NCI-H226 (cell line): ENCODE measurements at places on chromosomes 12 and 14.

DNA sequence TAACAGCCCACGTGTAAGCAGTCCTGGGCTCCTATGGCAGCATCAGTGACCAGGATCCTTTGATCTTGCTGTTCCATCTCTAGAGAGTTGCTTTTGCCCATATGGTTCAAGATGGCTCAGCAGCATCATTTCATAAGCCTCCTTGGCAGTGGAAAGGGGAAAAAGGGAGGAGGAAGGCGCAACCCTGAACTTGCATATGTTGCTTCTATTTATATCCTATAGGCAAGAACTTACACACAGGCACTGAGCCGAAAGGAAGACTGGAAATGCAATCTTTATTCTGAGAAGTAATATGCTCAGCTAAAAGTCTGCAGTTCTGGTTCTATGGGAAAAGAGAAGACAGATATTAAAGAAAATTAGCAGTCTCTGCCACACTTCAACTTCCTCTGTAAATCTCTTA is 167.7 kb upstream of the PLXNC1 start:
- no peak for DNase-seq

DNA sequence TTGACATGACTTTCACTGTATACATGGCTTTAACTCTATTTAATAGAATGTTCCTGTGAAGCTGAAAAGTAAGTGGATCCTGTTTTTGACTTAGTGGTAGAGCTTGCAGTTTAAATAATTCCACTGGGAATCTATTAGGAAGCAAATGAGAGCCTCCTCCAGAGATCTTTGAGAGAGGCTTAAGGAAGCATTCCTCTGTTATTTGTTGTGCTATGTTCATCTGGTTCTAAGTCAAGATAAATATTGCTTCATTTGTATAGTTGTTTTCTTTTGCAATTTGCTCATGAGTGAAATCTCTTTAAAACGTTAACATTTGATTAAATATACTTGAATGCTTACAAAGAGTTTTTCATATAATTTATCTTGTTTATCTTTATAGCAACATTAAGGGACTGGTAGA is 70.4 kb downstream of the TMTC2 start:
- no peak for DNase-seq

- no peak for DNase-seq
These were observed 30.0 kb upstream of the STK38L start for GRCh38 chr12:27213830-27214787.

DNA sequence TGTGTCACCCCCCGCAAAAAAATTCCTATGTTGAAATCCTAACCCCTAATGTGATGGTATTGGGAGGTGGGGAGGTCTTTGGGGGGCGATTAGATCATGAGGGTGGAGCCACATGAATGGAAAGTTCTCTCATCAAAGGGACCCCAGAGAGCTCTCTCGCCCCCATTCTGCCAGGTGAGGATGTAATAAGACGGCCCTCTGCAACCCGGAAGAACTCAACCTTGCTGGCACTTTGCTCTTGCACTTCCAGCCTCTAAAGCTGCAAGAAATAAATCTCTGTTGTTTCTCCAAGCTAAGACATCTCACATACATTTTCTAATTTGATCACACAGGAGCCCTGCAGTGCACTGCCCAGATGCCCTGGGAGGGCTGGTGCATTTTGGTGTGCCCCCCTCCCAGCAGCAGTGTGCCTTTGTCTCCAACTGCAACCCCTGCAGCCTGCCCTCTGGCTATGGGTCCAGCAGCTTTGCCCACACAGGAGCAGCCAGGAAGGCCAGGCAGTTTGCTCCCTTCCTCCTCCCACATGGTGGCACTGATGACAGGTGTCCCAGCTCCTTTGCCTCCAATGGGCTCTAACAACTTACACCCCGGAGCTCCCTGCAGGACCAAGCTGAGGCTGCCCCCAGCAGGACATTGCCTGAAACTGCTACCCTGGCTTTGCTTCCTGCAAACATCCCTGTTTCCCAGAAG is 59.3 kb downstream of the C14orf132 start:
- DNase-seq: peak; percentile 31

GRCh38 chr12:108788076-108788782 is 56.9 kb upstream of the CORO1C start:
- DNase-seq: no peak

- DNase-seq: no peak
These were observed 42.8 kb upstream of the CPSF6 start for GRCh38 chr12:69196302-69197288.

DNA sequence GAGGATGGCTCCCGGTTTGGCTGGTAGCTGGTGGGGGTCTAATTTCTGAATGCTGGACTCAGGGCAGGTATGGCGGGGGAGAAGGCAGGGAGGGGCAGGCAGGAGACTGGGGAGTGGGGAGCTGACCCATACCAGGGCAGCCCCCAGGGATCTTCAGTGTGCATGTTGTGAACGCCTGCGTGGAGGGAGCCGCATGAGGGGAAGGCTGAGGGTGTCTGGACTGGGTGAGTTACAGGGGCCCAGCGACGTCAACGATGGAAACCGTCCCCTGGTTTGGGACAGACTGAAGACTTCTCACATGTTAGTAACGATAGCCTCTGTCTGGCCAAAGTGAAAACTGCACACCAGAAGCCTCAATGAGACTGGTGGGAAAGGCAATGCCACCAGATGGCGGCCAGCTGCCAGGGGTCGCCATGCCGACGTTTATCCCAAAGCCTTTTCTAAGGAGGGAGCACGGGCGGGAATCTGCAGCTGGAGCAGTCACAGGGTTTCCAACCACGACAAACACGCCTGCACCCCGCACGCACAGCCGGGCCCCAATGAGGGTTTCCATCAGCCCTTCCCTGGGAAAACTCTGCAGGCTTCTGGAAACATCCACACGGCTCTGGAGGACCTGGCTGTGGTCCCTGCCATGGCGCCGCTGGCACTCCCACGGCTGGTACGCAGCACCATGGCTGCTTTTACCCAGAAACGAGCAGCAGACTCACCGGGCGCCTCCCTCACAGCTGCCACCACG is 14.0 kb downstream of the PGAM5 start:
- no peak for DNase-seq

GRCh38 chr12:53675701-53676607 is at the start of gene ATP5MC2:
TSS of gene ATP5MC2 (minus strand) at chr12:53676083. CDS start at chr12:53672614, 3,469 bp downstream.
- DNase-seq: peak; percentile 98

DNA sequence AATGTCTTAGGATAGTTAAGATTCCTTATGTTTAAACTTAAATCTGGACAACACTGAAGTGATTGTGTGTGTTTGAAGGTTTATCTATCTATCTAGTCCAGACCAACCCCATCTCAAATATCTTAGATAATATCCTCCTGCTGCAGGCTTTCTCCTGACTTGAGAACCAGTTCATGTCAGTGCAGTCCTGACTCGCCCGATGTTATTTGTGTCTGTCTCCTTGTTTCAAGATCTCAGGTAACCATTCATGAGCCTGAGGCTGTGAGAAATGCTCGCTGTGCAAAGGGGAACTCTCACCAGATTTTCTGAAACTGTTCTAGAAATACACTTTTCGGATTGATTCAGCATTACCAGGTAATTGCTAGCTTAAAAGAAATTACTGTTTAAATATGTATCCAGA is 356.2 kb downstream of the SNAPC1 start:
- no peak for DNase-seq

DNA sequence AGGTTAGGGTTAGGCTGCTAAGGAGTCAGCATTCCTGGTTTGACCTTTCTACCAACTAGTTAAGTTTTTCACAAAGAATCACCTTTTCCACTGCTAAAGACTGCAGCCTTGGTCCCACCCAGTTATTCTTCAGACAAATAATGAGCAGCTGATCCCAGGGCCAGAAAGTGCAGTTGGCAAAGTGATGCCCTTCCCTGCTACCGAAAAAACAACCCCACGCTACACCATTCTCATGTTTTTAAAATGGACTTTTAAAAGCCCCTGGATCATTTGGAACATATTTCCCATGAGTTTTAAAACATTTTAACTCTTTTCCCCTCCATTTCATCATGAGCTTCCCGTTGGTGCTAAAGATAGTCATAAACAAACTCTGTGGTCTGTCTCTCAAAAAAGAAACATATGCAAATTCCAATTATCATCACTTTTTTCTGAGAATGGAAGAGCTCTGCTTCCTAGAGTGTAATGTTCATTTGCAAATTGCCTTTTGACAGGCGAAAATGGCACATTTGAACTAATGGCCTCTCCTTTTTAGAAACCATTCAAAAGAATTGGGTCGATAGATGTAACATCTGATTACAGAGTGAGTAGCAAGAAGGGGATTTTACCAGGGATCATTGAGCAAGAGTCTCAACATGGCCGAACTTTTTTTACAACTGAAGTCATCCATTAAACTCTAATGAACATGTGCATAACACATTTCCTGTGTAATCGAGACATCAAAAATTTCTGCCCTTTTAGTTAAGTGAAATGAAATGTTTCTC is 129.3 kb upstream of the RAP1B start:
- no peak for DNase-seq

DNA sequence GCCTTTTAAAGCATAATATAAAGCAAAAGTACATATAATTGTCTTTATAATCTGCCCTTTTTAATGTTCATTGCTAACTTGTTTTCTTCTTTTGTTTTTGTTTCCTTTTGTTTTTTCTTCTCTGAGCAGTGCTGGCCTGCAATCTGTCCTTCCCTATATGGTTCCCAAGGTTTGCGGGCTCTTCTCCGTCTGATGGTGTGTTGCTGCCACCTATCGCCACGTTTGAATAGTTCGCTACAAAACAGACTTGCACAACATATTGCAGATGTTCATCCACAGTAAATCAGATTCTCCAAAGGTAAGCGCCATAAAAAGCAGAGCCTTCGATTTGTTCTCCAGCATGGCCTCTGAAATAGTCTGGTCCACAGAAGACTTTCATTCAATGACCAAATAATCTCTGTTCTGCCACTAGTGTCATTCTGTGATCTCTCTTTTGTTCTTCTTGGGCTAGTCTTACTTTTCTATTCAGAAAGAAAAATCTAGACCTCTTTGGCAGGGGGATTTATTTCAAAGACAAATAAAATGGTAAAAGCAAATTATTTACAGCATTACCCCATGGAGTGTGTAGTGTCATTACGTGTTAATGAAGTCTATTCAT is 33.5 kb downstream of the C12orf50 start:
- peak; percentile 49 for DNase-seq

DNA sequence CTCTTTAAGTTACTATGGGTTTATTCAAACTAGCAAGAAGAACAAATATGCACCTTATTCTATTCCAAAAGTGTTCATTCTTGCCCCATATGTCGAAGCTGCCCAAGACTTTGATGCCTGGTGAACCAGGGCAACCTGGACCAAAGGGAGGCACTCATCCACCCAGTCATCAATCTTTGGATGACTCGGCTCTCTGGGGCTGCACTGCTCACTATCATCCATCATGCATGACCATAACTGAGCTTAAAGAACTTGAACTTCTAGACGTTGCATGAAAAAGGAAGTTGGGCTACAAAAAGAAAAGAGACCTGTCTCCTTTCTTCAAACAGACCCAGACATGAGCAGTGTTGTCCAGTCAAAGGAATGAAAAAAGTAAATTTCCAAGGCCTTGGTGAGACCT is 1.2 kb downstream of the KRT4 start:
- peak; percentile 49 for DNase-seq

GRCh38 chr12:90871726-90872096 is 83.3 kb downstream of the CCER1 start:
- DNase-seq: no peak

GRCh38 chr14:99554757-99555531 is 49.1 kb downstream of the CCDC85C start:
- DNase-seq: no peak

DNA sequence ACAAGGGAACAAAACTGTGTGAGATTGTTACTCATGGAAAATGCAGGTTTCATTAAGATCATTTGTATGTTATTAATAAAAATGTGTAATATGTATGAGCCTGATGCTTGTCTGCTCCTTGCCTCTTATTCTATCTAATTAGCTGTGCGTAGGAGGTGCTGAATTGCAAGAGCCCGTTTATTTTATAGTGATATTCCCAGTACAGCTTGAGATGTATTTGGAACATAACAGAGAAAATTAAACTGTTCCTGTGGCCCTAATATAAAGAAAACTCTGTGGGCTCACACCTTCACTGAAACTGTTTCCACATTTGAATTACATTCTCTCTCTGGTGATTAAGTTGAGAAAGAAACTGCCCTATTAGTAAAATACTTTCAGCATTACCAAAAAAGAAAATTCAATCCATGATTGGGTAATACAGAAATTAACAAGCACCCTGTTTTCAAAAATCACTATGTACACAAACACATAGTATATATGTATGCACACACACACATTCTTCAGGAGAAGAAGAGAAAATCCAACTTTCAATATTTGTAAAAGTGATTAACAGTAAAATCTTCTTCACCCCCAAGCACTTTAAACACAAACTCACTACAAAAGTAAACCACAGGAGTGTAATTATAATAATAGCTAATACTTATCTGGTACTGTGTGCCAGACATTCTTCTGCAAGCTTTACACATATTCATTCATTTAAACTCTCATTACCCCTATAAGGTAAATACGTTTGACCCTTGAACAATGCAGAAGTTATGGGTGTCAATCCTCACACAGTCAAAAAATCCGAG is 233.2 kb downstream of the PHLDA1 start:
- no peak for DNase-seq

DNA sequence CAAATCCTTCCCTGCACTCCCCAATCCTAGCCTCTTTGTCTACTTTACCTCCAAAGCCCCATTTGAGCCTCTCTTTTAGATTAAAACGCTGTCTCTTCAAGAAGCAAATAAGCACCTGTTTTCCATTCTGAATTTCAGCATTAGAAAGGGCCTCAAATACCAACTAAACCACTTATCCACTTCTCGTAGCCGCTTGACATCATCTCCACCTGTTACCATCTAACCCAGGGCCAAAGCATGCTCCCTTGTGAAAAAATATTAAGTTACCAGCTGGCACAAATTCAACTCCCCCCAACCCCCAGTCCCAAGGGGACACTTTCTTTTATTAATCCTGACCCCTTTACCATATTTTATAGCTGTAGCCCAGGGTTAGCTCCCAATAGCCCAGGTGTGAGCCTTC is 43.1 kb downstream of the GPHB5 start:
- no peak for DNase-seq

GRCh38 chr12:3770891-3771290 is 18.0 kb upstream of the CRACR2A start:
- DNase-seq: peak; percentile 15

- no peak for DNase-seq
These were observed 333.1 kb downstream of the MED13L start for GRCh38 chr12:115944392-115944742.

DNA sequence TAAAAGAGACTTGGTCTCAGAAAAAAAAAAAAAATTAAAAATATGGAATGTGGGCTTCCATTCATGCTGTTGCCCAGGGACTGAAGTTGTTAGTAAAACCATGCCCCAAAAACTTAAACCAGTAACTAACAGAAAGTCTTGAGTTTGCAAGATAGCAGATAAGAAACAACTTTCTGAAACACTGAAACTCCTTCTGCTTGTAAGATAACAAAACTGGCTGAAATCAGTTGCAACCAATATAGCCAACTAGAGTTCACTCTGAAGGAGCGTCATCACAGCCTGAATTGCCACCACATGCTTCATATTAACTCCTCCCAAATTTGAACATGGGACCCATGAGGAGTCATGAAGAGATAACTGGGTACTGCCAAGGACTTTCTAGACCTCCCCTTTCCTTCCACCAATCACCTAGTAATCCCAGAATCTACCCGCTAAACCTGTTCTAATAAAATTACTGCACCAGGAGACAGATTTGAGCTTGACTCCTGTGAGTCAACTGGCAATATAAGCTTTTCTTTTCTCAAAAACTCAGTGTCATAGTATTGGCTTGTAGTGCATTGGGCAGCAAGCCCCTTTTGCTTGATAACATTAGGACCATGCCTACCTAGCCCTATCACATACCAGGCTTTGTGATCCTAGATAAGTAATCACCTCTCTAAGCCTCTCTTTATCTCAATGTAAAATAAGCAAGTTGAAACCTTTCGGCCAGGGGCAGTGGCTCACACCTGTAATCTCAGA is 53.6 kb downstream of the R3HDM2 start:
- no peak for DNase-seq
